Tibial artery (tissue), 4 donors: ENCODE measurements at places on chromosomes 16 and 17.

DNA sequence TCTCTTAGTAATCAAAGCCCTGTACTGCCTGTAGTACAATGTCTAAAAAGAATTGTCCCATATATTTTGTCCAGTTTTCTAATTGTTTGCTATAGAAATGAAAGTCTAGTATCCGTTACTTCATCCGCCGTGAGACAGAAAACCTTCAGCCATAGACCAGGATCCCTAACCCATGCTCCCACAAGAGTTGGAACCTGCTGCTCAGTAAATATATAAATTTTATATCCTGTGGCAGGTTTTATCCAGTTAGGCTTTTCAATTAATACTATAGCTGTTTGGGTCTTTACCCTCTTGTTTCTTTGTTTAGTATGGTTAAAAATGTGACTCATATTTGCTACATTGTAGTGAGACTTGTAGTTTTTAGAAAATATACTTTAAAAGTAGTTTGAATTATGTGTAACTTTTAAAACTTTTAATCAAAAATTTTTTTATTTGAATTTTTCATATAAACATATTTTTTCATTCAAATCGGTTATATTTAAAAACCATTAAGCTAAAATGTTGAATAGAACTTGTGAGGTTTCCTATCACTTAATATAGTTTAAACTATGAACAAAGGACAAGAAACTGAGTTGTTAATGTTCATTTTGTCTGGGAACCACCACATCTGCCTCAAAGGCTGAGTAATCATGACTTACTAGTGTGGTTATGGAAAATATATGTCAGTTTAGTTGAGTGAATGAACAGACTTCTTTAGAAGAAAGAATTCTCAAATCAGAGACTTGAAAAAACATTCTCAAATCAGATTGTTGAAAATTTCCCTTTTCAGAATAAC is 54.8 kb downstream of the VMP1 start:
- DNase-seq = no peak

GRCh38 chr17:74334393-74335039 is 8.5 kb downstream of the KIF19 start:
- no peak for DNase-seq

GRCh38 chr16:85627526-85628264 is 14.6 kb downstream of the GSE1 start:
- no peak for DNase-seq

DNA sequence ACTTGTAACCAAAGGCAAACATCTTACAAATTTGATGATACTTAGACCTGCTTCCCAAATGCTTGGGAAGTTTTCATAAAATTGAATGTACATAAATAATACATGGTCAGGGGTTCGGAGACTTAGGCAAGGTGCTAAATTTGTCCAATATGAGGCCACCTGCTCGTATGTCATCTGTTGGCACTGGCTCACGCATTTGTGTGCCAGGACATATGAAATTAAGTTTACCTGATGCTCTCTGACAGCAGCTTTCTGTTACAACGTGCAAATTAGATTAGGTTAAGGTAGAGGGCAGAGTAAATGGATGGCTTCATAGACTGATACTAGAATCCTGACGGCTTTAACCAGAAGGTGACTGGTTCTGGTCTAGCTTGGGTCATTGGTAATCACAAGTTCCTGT is 970.3 kb upstream of the RBFOX1 start:
- no peak for DNase-seq

DNA sequence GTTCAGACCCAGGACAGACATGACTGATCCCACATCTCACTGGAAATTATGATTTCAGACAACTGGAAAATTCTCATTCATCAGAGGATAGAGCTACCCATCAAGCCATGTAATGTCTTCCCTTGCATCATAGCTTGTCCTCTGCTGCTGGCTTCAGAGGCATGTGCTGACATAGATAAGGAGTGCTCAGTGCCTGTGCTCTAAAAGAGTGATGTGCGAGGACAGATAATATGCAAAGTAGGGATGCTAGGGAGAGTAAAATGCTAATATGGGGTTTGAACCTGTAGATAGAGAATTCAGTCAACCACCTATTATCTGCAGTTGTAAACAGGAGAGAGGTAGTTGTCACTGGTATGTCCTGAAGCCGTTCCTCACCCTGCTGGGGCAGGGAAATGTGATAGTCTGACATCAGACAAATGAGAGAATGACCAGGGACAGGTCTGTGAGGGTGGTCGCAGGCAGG is 349.7 kb upstream of the CCL2 start:
- no peak for DNase-seq
